Pancreas (tissue), 10 donors: ENCODE measurements at places on chromosomes 2 and 18. TPM values are rescaled to one million over a fixed set of nuclear protein-coding genes. Genes with fewer than 3 reads are reported as not detected.
A peak's percentile ranks its signal among the peaks of the same experiment; 100 is the strongest.

The SLC5A7 gene
- total RNA-seq = 0.09 TPM

The SETBP1 gene
- 22.8 TPM for total RNA-seq

The BOLL gene
- total RNA-seq = not detected

The NR4A2 gene
- total RNA-seq = 4.4 TPM

The SOWAHC gene
- 5.2 TPM for total RNA-seq

The CCDC148 gene
- 0.38 TPM for total RNA-seq

The CLEC4F gene
- not detected for total RNA-seq

The FRZB gene
- 0.35 TPM for total RNA-seq

The LDLRAD4 gene
- total RNA-seq = 6.8 TPM

The TRPM8 gene
- 0.09 TPM for total RNA-seq

The C2orf66 gene
- 0.20 TPM for total RNA-seq

The CIB4 gene
- 0.19 TPM for total RNA-seq

The UGT1A10 gene
- not detected for total RNA-seq

GRCh38 chr2:183993052-183993451 is 605.3 kb upstream of the ZNF804A start:
- DNase-seq = no peak

- peak; percentile 81 for DNase-seq
Measured at GRCh38 chr18:3710712-3711301, 260.8 kb downstream of the TGIF1 start.

GRCh38 chr2:11498543-11499034 is 32.6 kb upstream of the E2F6 start:
- peak; percentile 67 for DNase-seq

DNA sequence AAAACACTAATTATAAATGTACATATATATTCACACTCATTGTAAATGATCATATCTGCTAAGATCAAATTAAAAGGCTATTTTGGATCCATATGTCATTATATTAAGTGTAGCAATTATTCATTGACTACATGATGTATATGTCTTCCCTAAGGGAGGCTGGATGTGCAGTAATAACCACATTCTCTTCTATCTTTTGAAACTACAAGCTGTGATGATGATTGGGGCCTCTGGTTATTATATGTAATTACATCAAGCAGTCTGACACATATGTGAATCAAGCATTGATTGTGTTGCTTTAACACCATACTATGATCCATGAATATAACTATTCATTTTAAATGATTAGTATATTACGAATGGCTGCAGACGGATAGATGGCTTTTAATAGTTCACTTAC is 1973.4 kb downstream of the SUCLG1 start:
- no peak for DNase-seq

DNA sequence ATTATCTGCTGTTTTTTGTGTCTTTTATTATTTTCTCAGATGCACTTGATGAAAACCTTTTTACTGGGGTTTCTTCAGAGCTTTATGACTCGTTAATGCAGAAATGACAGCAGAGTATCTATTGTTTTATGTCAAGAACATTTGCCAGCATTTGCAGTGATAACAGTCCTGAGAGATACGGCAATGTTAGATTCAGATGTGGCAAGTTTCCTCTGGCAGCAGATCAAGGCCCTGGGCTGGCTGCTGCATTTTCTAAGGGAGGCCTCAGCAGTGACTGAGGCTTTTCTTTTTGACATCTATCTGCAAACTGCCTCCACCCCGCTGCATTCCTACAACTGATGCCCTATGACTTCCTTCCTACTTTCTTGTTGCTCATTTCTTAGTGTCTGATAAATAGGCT is 40.2 kb downstream of the EFEMP1 start:
- no peak for DNase-seq

GRCh38 chr2:64947885-64948284 is 41.3 kb upstream of the SLC1A4 start:
- no peak for DNase-seq

DNA sequence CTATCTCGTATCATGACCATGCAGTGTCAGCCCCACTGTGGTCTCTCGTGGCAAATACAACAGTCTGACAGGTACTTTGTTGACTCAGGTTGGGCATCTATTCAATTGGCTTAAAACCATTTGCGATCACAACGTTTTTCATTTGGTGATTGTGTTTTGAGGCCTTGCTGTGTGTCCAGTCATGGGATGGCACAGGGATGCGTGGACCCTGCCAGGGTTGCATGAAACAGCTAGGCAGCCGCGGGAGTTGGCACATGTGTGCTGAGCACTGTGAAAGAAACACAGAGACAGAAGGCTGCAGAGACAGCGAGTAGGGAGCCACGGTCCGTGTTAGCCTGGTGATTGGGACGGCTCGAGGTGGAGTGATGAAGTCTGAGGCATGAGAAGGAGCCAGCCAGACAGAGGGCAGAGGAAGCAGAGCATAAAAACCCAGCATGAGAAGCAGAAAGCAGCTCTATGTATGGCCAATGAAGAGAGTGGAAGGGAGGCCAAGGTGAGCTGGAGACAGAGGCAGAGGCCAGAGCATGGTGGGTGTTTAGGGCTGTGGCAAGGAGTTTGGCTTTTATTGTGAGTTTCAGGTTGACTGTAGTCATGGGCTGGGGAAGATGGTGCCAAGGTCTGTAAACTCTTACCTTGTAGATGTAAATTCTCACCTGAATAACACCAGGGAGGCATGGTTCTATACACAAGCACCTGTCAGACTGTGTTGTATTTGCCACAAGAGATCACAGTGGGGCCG is 31.8 kb upstream of the IL1R1 start:
- no peak for DNase-seq

DNA sequence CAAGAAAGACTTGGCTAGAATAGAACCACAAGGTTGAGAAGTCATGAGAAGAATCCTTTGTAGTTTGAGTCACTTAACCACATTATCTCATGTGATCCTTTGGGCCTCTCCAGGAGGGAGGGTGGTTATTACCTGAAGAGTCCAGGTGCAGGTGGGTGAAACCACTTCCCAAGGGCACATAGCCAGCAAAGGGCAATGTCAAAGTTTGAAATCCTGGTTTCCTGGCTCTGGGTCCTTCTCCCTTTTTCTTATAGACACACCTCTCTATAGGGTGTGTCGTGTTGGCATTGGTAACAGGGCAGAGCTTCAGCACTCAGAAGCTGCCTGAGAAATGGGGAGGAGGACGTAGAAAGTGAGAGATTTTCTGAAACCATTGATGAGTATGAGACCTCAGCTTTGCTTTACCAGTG is 137.9 kb downstream of the MGAT5 start:
- no peak for DNase-seq

- DNase-seq = no peak
Measured at GRCh38 chr2:171235262-171235881, 74.7 kb upstream of the TLK1 start.

- no peak for DNase-seq
Measured at GRCh38 chr18:60755134-60755533, 382.6 kb upstream of the MC4R start.

DNA sequence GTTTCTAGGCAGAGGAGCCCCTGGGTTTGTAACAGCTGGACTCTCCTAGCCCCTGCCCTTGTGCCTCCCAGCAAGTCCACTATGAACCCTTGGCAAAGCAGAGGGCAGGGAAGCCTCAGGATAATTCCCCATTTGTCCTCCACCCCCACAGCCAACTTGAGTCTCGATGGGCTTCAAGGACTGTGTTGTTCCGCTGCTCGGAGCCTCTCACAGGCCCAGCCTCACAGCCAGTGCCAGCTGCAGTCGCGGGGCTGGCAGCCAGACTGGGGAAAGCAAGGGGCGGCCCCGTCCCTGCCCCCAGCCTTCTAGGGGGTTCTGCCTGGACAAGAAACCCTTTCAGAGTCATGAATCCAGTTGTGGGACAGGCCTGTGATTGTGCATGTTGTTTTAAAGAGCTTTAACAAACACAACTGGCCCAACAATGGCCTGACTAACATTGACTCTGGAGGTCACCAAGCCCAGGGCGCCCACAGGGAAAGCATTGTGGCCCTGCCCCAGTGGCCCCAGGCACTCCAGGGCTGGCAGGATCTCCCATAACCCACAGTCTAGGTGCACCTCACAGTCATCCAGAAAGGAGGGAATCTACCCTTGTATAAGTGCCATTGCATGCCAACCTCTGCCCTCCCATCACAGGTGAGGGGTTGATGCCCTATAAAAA is 71.8 kb upstream of the DAPL1 start:
- DNase-seq = no peak

DNA sequence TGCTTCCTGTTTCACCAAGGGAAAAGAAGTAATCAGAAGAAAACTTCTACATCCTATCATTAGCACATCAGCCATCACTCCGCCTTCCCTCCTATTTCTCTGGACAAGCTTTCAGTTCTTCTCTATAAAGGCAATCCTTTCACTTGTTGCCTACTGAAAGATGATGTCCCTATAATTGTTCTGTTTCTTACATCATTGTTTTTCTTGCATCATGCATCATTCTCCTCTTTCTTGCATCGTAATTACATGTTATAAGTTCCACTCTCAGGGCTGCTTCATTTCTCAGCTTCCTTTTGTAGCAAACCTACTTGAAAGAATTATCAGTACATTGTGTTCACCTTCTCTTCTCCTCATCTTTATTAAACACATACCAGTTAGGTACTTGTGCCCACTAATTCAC is 7.2 kb downstream of the SLC30A6 start:
- DNase-seq = no peak

DNA sequence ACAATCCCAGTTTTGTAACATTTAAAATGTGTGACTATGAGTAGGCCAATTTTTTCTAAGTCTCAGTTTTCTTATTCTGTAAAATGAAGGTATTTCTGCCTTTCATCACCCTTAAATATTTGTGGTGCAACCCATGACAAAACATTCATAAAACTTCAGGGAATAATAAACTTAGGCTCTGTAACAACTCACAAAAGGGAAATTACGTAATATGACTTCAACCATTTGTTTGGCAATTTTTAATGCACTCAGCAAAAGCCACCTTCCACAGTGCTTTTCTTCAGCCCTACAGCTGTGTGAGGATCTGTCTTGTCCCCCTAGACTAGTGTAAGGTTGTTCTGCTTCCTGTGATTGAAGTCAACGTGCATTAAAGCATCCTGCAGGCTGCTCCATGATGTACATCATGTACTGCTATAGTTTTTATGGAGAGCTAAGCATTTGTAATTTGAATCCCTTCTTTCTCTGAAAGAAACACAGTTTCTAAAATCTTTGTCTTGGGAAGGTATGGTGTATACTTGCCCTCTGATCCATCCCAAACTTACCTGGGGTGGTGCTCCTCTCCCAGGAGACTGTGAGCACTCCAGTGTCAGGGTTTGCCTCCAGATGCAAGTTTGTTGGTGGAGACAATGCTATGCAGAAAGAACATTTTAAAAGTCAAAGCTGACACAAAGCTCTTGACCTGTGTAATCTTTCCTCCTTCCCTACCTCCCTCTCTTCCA is 39.1 kb downstream of the FN1 start:
- DNase-seq = no peak

DNA sequence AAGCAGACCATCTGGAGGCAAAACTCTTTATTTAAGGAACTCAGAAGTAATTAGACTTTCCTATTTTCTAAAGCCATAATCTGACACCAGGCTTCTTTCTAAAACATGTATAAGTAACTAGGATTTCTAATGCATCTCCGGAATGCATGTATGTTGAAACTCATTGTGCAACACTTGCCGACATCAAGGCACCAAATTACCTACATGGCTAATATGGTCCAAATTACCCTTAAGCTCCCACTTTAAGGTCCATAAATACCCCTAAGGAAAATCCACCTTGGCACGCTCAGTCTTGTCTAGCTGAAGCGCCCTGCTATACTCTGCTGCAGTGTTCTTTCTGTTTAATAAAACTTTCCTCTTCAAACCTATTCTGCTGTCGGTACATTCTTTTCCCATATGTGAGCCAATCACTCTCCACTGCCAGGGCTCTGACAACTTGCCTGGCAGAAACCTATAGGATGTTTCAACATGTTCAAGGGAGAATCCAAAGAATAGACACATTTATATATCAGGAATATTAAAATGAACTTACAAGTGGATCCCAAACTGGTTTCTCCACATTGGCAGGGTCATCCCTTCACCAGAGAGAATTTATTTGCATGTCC is 171.9 kb downstream of the GALNT1 start:
- no peak for DNase-seq

GRCh38 chr18:48975817-48976649 is 25.3 kb upstream of the SMAD7 start:
- DNase-seq = peak; percentile 90

DNA sequence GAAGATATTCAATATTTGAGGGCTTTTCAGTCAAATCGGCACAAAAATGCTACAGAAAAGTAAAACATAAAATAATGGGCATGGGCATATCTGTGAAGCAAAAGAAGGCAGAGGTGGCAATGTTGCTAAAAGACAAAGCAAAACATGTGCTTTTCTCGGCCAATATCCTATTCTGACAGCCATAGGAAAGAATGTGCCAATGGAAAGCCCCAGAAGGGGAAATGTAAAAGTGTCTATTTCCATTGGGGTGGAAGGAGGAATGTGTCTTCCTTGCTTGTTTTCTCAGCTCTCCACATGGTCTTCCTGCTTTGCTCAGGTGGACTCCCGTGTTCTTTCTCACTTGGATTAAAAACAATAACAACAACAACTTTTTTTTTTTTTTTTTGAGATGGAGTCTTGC is 13.7 kb upstream of the PER2 start:
- DNase-seq = no peak

DNA sequence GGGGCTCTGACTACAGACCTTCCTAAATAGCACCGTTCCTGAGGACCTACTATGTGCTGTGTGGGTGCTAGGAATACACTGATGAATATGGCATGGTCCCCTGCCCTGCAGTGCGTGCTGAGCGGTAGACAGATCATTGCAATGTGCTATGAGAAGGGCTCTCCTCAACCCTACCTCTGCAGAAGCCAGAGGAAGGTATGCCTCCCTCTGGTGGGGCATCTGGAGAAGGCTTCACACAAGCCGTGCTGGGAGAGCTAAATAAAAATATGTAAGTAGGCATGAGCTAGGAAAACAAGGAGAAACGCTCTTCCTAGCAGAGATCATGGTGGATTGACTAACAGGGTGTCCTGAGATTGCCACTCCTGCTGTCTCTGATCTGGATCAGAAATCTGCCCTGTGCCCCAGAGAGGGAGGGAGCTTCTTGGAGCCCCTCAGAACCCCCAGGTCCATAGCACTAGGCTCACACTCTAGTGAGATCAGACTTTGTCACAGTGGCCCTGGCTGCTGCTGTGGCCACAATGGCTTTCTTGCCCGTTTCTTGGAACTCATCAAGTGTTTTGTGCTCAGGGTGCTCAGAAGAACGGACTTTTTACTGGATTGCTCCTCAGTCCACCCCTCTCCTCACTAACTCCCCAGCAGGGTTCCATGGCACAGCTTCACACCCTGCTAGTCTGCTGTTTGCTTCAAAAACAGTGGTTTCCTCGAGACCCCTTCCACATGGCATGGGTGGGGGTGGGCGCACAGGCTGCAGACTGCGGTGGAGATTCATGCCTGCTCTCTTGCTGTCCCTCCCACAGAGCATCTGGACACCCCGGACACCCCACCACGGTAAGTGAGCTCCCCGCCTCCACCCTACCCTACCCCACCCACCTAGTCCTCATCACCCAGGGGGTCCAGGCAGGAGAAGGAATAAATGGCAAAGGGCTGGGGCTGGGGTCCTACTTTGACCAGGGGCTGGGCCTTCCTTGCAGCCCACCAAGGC is 14.2 kb downstream of the SIGLEC15 start:
- DNase-seq = no peak
